Effector memory CD8-positive, alpha-beta T cell (primary cell): ENCODE measurements at places on chromosomes 6 and 20.
A peak's percentile ranks its signal among the peaks of the same experiment; 100 is the strongest.

- DNase-seq, result no peak
Observed at GRCh38 chr20:1883986-1884385, 11.2 kb upstream of the SIRPA start.

- no peak for DNase-seq
Observed at GRCh38 chr6:134720353-134721059, 229.4 kb downstream of the ALDH8A1 start.

GRCh38 chr6:74851596-74851995 lies 354.3 kb downstream of the COL12A1 start:
- DNase-seq, result no peak

GRCh38 chr6:54719633-54720032 lies 126.9 kb upstream of the FAM83B start:
- no peak for DNase-seq

GRCh38 chr20:38278131-38278530 lies 17.6 kb upstream of the KIAA1755 start:
- DNase-seq, result no peak

DNA sequence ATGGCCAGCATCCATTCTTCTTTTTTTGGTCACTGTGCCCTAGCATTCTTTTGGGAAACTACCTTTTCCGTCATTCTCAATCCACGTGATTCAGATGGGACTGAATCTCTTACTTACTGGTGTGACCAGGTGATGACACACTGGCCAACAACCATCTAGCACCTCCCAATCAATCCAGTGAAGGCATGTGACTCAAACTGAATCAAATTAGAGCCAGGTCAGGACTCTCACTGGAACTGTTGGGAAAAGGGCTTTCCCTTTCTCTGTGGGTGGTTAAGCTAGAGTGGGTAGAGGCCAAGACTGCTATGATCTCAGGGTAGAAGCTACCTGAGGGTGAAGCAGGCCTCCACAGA lies 36.2 kb upstream of the ZMYND8 start:
- no peak for DNase-seq

DNA sequence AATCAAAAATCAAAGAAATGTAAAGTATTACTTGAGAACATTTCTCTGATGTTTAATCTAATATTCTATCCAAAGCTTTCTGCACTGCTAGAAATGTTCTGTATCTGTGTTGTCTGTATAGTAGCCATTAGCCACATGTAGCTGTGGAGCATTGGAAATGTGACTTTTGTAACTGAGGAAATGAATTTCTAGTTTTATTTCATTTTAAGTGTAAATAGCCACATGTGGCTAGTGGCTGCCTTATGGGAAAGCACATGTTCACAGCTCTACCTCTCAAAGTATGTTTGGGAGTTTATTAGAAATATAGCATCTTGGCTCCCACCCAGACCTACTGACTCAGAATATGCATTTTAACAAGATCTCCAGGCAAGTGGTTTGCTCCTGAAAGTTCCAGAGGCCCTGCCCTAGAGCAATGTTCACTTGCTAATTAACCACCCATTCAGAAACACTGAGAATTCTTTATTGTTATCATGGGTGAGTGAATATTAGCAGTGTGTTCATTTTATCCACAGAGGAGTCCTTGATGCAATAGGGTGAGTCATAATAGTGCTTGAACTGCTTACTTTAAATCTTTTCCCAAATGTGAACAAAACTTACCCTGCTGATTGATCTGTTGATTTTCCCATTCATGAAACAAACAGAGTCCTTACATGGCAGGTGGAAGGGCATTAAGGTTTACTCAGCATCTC lies 282.7 kb downstream of the PLCB1 start:
- DNase-seq, result no peak

DNA sequence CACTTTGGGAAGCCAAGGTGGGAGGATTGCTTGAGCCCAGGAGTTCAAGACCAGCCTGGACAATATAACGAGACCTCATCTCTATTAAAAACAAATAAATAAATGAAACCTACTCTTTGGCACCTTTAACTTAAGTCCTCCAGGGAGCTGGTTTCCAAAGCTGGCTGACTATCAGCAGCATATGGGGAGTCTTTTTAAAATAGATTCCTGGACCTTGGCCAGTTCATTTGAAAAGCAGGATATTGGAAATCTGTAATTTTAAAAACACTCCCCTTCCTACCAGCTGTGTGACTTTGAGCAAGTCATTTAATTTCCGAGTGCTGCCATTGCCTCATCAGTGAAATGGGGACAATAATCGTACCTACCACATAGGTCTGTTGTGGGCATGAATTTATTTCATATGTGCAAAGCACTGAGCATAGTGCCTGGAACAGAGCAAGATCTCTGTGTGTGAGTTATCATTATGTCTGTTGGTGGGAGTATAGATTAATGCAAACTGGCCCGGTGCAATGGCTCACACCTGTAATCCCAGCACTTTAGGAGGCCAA lies 40.9 kb upstream of the PTPN1 start:
- DNase-seq, result no peak

DNA sequence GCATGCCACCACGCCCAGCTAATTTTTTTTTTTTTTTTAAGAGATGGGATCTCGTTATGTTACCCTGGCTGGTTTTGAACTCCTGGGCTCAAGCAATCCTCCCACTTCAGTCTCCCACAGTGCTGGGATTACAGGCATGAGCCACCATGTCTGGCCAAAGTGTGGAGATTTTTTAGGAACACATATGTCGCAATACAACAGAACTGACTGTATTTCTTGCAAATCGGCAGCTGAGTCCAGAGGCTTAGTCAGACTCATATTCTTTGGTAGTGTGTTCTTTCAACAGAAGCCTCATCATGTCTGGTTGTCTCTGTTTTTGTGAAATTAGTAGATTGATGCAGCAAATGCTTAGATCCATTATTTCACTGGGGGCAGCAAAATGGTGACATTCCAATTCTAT lies 23.9 kb upstream of the CD164 start:
- no peak for DNase-seq

DNA sequence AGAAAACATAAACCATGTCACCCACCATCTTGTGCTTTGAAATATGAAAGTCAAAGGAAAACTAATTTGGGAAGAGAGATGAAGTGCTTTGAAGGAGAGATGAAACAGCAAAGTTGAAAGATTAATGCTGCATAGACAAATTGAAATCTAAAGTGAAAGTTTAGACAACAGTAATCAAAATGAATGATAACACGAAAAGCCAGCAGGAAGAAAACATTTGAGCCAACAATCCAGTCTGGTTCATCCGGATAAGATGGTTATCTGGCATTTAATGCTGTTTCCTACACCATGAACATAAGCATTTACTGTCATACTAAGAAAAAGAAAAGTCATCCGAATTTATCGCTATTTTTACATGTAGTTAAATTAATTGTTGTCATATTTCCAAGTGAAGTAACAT lies 595 bp downstream of the HAO1 start:
- no peak for DNase-seq

DNA sequence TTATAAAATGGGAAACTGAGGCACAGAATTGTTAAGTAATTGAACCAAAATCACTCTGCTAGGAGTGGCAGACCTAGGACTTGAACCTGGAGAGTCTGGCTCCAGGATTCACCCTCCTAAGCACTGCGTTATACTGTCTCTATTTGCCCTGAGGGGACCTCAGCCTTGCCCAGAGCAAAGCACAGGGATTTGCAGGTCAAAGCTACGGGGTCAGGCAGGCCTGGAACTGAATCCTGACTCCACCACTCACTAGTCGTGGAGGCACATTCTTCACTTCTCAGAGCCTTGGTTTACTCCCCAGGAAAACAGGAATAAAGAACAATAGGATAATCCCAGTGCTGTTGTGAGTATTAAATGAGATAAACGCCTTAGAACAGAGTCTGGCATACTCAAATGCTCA lies 19.4 kb downstream of the KCNK15 start:
- no peak for DNase-seq

DNA sequence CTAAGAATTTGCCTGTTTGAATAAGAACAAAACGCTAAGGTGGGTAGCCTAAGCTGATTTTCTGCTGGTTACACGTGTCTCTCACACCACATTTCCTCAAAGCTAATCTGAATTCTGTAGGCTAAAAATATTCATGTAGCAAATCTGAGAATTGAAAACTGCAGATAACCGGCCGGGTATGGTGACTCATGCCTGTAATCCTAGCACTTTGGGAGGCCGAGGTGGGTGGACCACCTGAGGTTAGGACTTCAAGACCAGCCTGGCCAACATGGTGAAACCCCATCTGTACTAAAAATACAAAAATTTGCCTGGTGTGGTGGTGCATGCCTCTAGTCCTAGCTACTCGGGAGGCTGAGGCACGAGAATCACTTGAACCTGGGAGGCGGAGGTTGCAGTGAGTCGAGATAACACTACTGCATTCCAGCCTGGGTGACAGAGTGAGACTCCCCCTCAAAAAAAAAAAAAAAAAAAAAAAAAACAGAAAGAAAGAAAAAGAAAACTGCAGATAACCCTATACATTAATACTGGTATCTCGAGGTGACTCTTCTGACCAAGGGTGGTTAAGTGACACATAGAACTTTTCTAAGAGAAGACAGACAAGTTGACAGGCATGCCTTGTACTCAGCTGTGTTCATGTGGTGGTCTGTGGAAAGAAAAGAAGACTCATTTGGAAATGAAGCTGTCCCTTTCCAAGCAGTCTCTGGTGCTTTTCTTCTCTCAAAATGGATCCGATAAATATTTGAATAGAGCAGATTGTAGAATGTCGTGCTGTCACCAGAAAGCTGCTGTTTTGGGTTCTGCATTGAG lies 24.7 kb upstream of the ASXL1 start:
- no peak for DNase-seq

DNA sequence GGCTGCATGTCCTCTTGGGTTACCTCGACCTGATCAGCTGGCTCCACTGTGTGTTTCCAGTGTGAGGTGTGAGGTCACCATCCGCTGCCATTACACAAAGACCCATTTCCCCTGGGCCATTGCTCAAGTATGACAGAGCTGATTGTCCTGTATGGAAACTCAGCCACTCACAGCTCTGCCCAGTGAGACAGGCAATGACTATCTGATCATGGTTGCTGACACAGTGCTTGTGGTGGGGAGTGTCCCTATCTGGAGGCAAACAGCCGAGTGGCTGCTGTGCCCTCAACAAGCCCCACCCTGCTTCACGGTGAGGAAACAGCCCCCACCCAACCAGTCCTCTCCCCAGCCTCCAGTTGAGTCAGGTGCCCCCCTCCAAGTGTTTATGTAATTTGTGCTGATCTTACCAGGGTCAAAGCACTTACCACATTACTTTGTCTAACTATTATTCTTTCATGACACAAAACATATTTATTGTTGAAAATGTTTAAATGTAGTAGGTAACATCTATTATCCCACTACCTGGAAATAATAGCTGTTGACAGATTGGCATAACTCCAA lies 11.7 kb upstream of the MAPK13 start:
- peak; percentile 73 for DNase-seq

DNA sequence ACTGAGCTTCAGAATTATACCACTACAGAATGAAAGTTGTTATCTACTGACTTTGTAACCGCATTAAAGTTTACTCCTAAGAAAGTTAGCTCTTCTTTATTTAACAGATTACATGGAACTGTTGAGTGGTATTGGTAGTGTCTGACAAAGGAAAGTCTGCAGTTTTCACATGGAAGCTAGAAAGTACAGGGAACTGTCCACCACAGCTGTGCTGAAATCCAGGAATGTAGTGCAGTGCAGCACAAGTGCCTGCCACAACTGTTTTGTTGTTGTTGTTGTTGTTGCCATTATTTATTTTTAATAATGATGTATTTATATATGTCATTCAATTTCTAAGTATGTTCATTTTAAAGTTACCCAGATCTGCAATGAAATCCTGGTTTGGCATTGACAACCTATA lies 464.9 kb downstream of the TBC1D32 start:
- DNase-seq, result no peak

GRCh38 chr20:49699200-49699992 lies 14.3 kb downstream of the B4GALT5 start:
- DNase-seq, result no peak

DNA sequence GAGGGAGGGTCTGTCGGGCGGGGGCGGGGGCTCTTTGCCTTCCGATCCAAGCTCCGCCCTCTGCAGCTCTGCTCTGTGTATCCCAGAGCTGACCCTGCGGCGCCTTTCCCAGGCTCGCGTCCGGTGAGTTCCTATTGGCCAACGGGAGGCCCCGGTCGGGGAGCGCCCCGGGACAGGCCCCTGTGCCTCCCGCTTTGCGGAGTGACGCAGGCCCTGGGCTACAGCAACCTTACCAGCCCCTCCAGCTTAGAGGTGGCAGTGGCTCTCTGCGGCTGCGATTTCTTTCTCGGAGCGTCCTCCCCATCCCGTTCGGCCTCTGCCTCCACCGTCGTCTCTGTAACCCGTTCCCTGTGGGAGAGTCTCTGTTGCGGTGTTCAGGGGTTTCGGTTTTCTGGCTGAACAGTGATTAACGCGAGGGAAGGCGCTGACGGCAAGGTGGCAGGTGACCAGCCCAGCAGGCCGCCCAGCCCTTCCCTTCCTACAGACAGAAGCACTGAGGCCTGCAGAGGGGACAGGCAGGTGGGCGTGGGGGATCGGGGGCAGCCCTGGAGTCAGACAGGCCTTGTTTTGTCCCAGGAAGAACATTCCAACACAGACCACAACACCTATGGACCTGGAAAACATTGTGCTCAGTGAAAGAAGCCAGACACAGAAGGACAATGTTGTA lies 18.1 kb upstream of the CEBPB start:
- no peak for DNase-seq
